ENCODE measurements at places on chromosomes 1 and 21.

DNA sequence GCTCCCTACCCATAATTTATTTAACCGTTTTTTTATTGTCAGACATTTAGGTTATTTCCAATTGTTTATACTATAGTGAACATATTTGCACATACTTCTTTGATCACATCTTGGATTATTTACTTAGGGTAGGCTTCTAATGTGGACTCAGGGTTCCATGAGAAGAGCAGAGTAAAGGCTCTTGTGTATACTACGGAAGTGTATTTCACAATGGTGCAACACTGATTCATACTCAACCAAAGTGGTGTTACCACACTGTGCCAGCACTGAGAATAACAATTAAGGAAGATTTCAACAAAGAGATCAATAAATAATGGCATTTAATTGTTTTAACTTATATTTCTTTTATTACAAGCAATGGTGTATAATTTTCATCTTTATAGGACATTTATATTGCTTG, 251.2 kb downstream of the ZNF326 start:
- DNase-seq, result no peak

- no peak for DNase-seq
Observed at GRCh38 chr1:167936930-167937708, at the start of gene MPC2. Gene MPC2 (minus strand): TSS chr1:167937072. CDS start chr1:167935841, 1,231 bp downstream.

GRCh38 chr1:30665216-30666010, 58.0 kb downstream of the MATN1 start:
- DNase-seq, result no peak

- DNase-seq, result peak; percentile 13
Observed at GRCh38 chr1:183432548-183432875, 14.3 kb upstream of the NMNAT2 start.

DNA sequence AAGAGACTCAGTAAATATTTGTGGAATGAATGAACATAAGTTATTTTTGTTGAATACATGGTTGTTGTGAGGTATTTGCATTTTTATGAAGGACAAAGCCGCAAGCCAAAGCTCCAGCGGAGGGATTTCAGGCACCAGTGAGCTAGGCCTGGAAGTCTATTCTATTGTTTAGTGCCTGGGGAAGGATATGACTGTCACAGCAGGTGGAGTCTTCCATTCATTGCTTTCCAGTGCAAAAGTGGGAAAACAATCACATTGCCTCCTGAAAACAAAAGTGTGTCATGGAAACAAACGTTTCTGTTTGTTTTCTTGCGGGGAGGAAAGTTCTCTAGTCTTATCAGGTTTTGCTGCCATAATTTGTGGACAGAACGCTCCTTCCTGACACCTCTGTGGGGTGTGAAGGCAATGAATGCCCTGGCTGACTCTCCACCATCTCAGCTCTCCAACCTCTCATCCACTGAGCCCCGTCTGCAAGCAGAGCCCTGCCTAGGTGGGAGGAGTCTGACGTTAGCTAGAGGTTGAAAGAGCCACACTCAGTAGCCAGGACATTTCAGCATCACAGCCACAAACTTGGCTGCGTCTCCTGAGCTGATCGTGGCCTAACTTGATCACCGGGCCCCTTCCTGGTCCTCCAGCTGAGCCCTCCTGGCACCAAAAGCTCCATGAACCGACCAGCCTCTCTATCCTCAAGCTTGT, 739.1 kb downstream of the MATN1 start:
- DNase-seq, result no peak

- DNase-seq, result peak; percentile 86
Observed at GRCh38 chr1:9687120-9687873, 35.8 kb downstream of the PIK3CD start.

- DNase-seq, result no peak
Observed at GRCh38 chr1:114323959-114324661, 170.4 kb upstream of the SYT6 start.

DNA sequence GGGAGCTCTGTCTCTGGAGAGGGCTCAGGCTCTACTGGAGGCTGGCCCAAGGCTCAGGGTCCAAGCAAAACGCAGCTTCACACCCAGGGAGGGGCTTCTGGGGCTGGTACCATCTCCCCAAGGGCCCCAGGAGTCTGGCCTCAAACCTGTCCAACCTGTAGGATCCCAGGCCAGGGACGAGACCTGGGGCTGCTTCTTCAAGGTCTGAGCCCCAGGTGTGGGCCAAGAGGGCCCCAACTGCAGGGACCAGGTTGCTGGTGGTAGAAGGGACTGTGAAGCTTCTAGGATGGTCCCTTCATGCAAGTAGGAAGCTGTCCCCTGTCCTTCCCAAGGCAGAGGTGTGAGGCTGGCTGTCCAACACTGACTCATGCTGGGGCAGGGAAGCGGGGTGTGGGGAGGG, 7.8 kb upstream of the MMEL1 start:
- DNase-seq, result no peak

Data from keratinocyte (primary cell).